ENCODE measurements at places on chromosomes 2 and 18.

- no peak for DNase-seq
Measured at GRCh38 chr2:23658466-23658942, 268.4 kb downstream of the ATAD2B start.

GRCh38 chr2:903223-903900, 47.3 kb upstream of the SNTG2 start:
- no peak for DNase-seq

GRCh38 chr2:240369801-240370585, 65.5 kb upstream of the GPC1 start:
- no peak for DNase-seq

- DNase-seq = no peak
Measured at GRCh38 chr2:58851598-58851997, 610.5 kb upstream of the FANCL start.

DNA sequence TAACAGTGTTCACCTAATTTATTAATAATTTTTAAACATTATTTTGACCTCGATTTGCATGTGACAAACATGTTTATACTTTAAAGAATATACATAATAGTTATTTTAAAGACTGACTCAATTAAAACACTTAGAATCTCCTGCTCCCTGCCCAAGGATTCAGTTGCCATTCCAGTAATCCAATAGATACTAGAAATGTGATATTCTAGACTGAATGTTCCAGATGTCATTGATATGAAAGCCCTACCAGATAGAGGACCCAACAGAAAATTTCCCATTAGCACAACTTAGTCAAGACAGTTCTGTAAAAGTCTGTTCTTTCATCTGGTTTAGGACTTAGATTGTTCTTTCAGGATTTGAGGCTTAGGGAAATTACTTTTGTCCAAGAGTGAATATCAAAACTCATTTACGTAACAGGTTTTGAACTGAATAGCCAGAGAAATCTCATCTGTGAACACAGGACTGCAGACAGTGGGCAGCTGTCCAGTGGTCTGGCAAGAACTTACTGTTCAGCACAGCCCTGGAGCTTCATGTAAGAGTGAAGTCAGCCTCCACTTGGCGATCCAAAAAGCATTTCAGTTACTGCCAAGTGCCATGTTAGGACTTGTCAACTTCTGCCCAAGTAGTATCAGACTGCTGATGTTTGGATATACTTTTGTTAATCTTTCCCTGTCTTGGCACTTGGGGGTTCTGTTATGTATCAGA, 77.5 kb downstream of the OSBPL6 start:
- no peak for DNase-seq

GRCh38 chr2:186636800-186637496, 47.1 kb downstream of the ITGAV start:
- no peak for DNase-seq

- DNase-seq = no peak
Measured at GRCh38 chr18:47417807-47418206, 166.3 kb upstream of the SKOR2 start.

GRCh38 chr18:22939649-22940048, 6.5 kb downstream of the RBBP8 start:
- DNase-seq = no peak

- DNase-seq = no peak
Measured at GRCh38 chr2:116952254-116952653, 862.2 kb upstream of the DDX18 start.

GRCh38 chr18:39627936-39628335, 2062.3 kb upstream of the CELF4 start:
- DNase-seq = no peak

- DNase-seq = no peak
Measured at GRCh38 chr2:177604271-177605065, 211.9 kb downstream of the AGPS start.

DNA sequence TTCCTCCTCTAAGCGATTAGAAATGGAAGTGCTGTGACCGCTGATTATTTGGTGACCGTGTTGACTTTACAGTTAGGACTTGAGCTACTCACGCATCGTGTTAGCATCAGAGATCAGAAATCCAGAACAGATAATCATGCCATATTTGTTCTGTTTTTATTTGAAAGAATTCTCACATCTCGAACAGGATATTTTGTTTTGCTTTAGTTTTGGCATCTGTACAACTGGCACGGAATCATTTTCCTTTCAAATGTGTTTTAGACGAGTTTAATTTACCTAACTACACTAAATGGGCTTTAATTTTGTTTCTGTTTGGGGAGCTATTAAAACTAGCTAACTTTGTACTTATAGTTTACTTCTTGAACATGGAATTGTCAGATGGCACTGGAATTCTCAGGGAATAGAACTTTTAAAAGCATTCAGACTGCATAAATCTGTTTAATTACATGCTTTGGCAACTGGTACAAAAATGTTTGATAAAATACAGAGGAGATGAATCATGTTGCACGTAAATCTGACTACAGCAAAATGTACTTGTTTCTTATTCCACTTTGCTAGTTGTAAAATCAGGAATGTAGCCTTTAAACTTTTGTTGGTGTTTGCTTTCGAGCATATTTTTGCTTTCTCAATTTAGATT, 1.4 kb downstream of the ITPRID2 start:
- no peak for DNase-seq

DNA sequence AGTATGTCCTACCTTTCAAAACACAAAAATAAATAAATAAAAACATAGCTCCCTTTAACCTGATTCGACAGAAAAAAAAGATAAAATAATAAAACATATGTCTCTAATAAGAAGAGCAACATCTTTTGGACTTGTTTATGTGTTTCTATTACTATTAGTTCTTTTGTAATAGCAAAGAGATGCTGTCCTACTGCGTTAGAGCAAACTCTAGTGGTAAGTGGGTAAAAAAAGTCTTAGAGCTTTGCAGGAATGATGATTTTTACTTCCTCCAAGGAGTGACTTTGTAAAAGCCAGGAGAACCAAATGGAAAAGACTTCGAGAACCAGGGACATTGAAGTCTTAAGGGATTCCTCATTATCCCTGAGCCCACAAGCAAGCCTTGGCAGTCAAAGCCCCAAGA, 450.1 kb downstream of the METTL4 start:
- DNase-seq = no peak

DNA sequence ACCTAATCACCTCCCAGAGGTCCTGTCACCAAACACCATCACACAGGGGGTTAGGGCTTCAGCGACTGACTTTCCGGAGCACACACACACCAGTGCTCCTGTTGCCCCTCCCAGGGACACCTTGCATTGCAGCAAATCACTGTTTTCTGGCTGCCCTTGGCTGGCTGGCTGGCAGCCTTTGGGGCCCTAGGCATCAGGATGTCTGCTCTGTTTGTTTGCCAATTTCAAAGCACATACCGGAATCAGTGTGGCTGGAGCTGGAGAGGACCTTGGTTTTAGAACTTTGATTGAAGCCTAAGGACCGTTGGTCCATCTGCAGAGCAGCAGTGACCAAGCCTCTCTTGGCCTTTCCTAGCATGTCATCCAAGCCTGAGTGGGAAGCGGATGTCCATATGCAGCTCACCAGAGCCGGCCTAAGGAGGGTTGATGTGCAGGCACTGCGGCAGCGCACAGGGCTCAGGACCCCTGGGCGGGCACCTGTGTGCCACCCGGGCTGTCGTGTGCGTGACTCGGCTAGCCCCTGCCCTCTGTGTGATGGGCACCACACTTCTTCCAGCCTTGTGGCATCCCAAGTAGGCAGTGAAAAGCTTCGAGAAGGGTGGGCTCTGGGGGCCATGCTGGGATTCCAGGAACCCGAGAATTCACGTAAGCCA, 62.1 kb downstream of the GBX2 start:
- DNase-seq = no peak

GRCh38 chr2:168633200-168633599, 169.2 kb upstream of the NOSTRIN start:
- DNase-seq = no peak

GRCh38 chr2:191645434-191646162, 32.3 kb upstream of the NABP1 start:
- no peak for DNase-seq

GRCh38 chr2:226184940-226185615, 614.5 kb downstream of the IRS1 start:
- no peak for DNase-seq

- no peak for DNase-seq
Measured at GRCh38 chr18:78309307-78309706, 670.3 kb upstream of the SALL3 start.

- no peak for DNase-seq
Measured at GRCh38 chr2:86230961-86231360, 31.7 kb downstream of the MRPL35 start.

GRCh38 chr2:73036766-73037165, 34.7 kb downstream of the SFXN5 start:
- DNase-seq = no peak

GRCh38 chr2:177784745-177785067, 287.9 kb downstream of the PDE11A start:
- DNase-seq = no peak

DNA sequence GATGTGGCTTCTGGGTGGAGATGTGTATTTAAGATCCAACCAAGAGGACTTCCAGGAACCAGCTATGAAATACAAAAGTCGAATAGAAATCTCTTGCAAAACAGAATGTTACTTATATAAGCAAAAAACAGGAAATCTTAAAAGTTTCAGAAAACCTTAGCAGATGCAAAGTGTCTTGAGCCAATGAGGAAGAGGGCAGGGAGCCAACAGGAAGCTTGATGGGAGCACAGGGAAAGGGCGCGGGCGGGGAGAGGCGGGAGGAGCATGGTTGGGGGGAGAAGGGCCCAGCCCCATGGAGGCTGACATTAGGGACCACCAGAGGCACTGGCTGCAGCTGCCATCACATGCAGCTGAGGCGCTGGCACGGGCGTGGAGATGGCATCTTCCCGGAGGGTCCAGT, 203.3 kb downstream of the SNTG2 start:
- no peak for DNase-seq

DNA sequence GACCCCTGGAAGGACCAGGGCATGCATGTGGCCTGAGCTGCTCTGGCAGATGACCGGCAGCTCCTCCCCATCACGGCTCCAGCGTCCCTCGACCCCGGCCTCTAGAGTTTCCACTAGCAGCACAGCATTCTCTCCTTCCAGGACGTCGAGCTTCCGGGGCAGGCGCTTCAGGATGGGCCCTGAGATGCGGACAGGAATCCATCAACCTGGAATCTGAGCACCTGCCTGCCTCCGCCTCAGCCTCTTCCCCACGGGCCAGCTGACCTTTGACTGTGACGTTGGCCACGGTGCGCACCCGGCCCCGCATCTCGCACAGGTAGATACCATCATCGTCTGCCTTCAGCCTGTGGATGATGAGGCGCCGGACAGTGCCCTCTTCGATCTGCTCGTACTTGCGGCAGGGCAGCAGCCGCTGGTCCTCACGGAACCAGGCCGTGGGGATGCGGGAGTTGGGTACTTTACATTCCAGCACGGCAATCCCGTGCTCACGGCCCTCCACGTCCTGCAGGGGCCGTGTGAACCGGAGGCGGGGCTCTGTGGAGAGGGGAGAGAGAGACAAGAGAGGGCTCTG, 3.5 kb downstream of the OBSL1 start:
- no peak for DNase-seq

DNA sequence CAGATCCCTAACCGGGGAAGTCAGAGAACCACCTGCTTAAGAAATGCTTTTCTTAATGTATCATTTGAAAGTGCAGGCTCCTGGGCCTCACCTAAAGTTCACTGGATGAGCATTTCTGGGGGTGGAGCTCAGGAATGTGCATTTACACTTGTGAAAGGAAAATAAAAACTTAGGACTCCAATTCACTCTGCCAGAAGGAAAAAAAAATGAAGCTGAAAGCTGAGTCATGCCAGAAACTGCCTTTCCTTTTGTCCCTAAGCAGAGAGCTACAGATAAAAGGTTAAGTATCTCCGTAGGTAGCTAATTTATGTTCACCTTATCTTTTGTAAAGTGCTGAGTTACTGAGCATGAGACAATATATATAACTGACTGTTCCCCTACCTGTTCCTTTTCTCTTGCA, 229.5 kb upstream of the MEX3C start:
- DNase-seq = no peak

GRCh38 chr2:225117051-225117716, 74.9 kb upstream of the DOCK10 start:
- DNase-seq = no peak

- no peak for DNase-seq
Measured at GRCh38 chr2:189022053-189022481, 47.9 kb downstream of the COL3A1 start.

GRCh38 chr2:46275995-46276394, 21.2 kb upstream of the EPAS1 start:
- no peak for DNase-seq

GRCh38 chr2:240249423-240250149, 109.1 kb upstream of the OTOS start:
- no peak for DNase-seq

GRCh38 chr18:60861575-60861974, 471.7 kb upstream of the CDH20 start:
- DNase-seq = no peak

DNA sequence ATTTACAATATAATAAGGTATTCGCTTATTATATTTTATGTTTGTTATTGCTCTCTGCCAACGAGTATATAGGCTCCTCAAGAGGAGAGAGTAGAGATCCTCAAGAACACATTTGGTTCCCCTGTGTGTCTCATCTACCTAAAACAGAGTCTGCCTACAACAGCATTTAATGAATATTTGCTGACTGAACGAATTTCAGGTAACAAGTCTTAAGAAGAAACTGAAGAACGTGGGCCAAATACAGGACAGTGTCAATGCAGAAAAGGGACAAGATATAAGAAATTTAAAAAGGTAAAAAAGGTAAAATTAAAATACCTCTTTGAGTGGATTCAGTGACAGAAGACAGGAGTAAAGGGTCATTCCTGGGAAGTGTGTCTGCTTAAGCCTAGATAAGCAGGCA, 129.2 kb downstream of the HNMT start:
- no peak for DNase-seq

DNA sequence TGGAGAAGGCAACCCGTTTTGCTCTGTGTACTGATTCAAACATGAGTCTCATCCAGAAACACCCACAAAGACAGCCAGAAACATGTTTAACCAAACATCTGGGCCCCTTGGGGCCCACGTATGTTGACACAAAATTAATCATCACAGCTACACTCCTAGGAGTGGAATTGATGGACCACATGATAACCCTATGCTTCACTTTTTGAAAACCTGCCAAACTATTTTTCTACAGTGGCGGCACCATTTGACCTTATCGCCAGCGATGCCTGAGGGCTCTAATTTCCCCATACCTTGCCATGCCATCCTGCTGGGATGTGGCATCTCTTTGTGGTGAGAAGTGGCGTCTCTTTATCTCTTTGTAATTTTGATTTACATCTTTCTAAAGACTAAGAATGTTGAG, 38.5 kb downstream of the PSMG2 start:
- no peak for DNase-seq

DNA sequence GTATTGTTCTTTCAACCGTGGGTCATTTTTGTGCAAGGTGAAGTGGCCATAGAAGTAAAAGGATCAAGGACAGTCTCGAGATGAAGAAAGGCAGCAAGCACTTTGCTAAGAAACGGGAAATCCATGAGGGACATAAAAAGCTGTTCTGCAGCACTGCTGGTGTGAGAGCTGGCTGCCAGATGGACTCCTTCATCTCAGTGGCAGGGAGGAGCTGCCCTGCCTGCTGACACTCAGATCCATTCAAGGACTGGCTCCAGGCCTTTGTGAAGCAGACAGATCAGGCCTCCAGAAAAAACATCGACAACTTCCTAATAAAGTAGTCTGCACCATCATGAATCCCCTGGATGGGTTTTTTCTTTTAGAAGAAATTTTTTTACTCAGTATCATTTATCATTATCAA, 29.5 kb downstream of the RMC1 start:
- DNase-seq = no peak

Data from activated T-helper 1 cell treated with anti-CD3 and anti-CD28 coated beads, Interleukin-2, amount 50 U/mL, for 16 hours (primary cell).